ENCODE measurements at places on chromosomes 4 and X.
A peak's percentile ranks its signal among the peaks of the same experiment; 100 is the strongest.

DNA sequence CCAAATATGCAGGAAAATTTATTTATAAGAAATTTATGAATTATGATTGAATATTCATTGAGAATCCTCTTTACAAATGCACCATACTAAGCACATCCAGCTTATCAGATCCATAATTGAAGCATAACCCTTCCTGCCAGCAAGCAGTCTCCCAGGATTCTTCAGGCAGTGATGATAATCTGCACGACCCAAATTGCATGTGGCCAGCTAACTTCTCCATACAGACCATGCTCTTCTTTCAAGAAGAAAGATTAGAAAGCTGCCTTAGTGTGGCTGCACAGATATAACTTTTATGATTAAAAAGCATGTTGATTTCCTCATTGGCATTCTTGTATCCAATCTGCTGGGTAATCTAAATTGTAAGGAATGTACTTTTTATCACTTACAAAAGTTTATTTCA lies 3.3 kb upstream of the CBR4 start:
- no peak for DNase-seq

- no peak for DNase-seq
Observed at GRCh38 chr4:74975082-74975481, 42.2 kb downstream of the PARM1 start.

- DNase-seq, result no peak
Observed at GRCh38 chrX:46954716-46955115, 42.5 kb downstream of the JADE3 start.

GRCh38 chrX:47223476-47224250 lies 5.2 kb downstream of the CDK16 start:
- DNase-seq, result no peak

GRCh38 chr4:186952709-186953108 lies 229.1 kb upstream of the FAT1 start:
- DNase-seq, result no peak

- no peak for DNase-seq
Observed at GRCh38 chr4:139905489-139905888, 239.9 kb downstream of the MGST2 start.

GRCh38 chr4:40881096-40881495 lies 131.3 kb downstream of the NSUN7 start:
- no peak for DNase-seq

- DNase-seq, result no peak
Observed at GRCh38 chrX:122641826-122642225, 542.3 kb upstream of the GRIA3 start.

- DNase-seq, result no peak
Observed at GRCh38 chr4:177283167-177283566, 26.5 kb upstream of the NEIL3 start.

DNA sequence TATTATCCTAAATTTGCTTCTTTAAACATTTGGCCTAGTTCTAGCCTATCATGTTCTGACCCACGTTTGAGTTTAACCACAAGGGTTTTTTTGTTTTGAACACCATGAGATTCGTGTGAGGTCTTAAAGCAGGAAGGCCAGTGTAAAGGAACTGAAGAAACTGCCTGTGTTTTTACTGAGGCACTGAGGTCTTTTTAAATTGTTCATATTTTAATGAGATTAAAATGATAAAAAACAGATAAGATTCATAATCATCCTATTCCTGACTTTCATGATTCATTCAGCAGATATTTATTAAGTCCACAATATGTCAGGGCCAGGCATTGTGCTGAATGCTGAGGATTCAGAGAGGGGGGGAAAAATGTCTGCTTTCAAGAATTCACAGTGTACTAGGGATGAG lies 3.2 kb downstream of the RPS6KA3 start:
- DNase-seq, result no peak

DNA sequence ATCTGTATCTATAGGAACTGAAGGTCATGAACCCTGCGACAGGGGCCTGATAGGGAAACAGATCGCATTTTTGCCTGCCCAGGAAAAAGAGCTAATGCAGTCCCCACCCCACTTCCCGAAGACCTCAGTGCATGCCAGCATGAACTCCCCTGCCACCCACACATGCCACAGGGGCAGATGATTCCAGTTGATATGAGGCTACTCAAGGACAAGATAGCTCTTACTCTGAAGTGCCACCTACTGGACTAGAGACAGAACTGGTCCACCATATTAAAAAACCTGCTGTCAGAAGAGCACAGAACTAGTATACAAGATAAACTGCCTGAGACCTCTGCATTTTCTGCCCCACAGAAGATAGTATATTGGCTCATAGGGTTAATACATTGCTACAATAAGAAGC lies 68.0 kb downstream of the YIPF7 start:
- DNase-seq, result no peak

DNA sequence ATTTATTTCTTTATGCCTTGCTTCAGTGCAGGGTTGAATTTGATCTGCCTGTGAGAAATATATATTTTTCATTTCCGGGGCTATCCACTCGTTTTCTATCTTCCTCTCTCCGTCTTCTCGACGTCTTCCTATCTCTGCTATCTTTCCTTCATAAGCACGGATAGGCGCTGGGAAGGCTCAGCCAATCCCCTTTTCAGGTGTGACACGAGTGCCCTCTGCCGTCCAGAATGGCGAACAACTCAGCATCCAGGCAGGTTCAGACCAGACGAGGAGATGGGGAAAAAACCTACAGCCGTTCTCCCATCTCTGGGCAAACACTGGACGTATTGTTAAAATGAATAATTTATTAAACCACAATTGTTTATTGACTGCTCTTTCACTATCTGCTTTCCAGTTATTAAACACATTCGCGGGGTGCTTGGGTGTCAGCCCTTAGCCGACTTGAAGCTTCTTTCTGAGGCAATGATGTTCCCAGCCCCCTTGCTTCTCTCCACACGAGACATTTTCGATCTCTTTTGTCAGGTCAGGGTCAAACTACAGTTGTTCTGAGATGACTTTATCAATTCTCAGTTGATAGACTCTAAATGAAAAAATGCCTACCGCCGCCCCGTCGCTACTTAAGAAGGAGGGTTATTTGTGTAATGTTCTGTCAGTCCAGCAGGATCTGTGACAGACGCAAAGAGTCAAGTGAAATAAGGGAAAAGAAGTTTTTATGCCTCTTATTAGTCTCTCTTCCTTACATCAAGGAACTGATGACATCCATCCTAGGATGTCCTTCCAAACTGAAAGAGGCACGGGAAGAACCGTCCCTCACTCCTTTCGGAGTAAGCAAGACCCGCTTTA lies 96.3 kb upstream of the NOCT start:
- DNase-seq, result peak; percentile 90

All from HT-29 (cell line).